Left ventricle myocardium superior (tissue), 1 donor: ENCODE measurements at places on chromosomes 3 and 15. TPM values are rescaled to one million over a fixed set of nuclear protein-coding genes. Genes with fewer than 3 reads are reported as not detected.

Gene CGGBP1
- total RNA-seq = 44.1 TPM

Gene CYP1A2
- not detected for total RNA-seq

Gene MRAS
- total RNA-seq = 405 TPM

Gene APBA2
- 1.2 TPM for total RNA-seq

Gene EIF4E3
- total RNA-seq = 55.7 TPM

Gene PLSCR2
- total RNA-seq = not detected

Gene ARHGEF26
- 1.4 TPM for total RNA-seq

Gene CNTN3
- total RNA-seq = 5.2 TPM
